ENCODE measurements at places on chromosomes 12 and 14. TPM values are rescaled to one million over a fixed set of nuclear protein-coding genes. Genes with fewer than 3 reads are reported as not detected.

DNA sequence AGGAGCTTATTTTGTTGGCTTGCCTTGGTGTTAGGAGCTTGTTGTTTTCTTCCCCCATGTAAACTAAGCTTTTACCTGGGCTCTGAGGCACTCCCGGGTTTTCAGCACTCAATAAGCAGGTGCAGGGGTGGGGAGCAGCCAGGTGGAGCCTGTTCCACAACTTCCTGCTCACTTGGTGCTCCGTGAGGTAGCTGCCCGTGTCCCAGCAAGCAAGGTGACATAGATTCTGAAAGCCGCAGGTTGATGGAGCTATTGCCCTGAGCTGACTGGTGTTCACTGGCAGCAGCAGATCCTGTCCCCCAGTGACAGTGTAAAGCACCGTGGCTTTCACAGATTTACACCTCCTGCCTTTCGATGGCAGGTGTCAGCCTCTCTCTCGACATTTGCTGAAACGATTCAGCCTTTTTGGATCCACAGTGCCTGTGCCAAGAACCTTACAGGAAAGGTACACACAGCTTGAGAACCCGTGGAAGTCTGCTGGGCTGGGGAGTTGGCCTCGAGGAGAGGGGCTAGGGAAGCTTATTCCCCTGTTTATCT, 295.7 kb upstream of the FKBP4 start:
- H3K27ac ChIP-seq, result no peak overlapping the region
- H3K4me1 ChIP-seq, result no peaks in the 10 kb centered on the region
- H3K4me3 ChIP-seq, result no peak overlapping the region

- H3K4me1 ChIP-seq, result no peaks in the 10 kb centered on the region
- no peaks in the 10 kb centered on the region for H3K36me3 ChIP-seq
- no peaks in the 10 kb centered on the region for H3K27me3 ChIP-seq
- DNase-seq, result no peak
- no peak overlapping the region for H3K4me3 ChIP-seq
Observed at GRCh38 chr14:25929881-25930615, 667.8 kb downstream of the NOVA1 start.

- no peaks in the 10 kb centered on the region for H3K36me3 ChIP-seq
- H3K4me1 ChIP-seq, result no peaks in the 10 kb centered on the region
- H3K27ac ChIP-seq, result no peak overlapping the region
- DNase-seq, result no peak
- H3K27me3 ChIP-seq, result no peaks in the 10 kb centered on the region
Observed at GRCh38 chr12:68239309-68239982, 13.8 kb upstream of the IL26 start.

- H3K27ac ChIP-seq, result no peak overlapping the region
- H3K27me3 ChIP-seq, result no peaks in the 10 kb centered on the region
- no peak for DNase-seq
- no peaks in the 10 kb centered on the region for H3K36me3 ChIP-seq
- no peak overlapping the region for H3K4me3 ChIP-seq
- H3K4me1 ChIP-seq, result peaks cover 12% of the 10 kb centered on the region
Observed at GRCh38 chr12:14416658-14417057, 51.2 kb downstream of the ATF7IP start.

GRCh38 chr12:59499774-59500173, 96.1 kb upstream of the SLC16A7 start:
- no peak for DNase-seq
- H3K27ac ChIP-seq, result no peak overlapping the region
- H3K4me1 ChIP-seq, result no peaks in the 10 kb centered on the region
- H3K36me3 ChIP-seq, result no peaks in the 10 kb centered on the region
- no peaks in the 10 kb centered on the region for H3K27me3 ChIP-seq

GRCh38 chr14:81042438-81042837, 87.0 kb downstream of the TSHR start:
- no peak overlapping the region for H3K4me3 ChIP-seq
- no peaks in the 10 kb centered on the region for H3K27me3 ChIP-seq
- no peak overlapping the region for H3K27ac ChIP-seq
- H3K36me3 ChIP-seq, result no peaks in the 10 kb centered on the region

- no peaks in the 10 kb centered on the region for H3K4me1 ChIP-seq
- no peaks in the 10 kb centered on the region for H3K27me3 ChIP-seq
- H3K36me3 ChIP-seq, result no peaks in the 10 kb centered on the region
- no peak overlapping the region for H3K4me3 ChIP-seq
Observed at GRCh38 chr12:51901121-51901817, 6.0 kb upstream of the ACVRL1 start.

- H3K27ac ChIP-seq, result no peak overlapping the region
- no peak overlapping the region for H3K4me3 ChIP-seq
- no peaks in the 10 kb centered on the region for H3K27me3 ChIP-seq
- DNase-seq, result no peak
- H3K36me3 ChIP-seq, result no peaks in the 10 kb centered on the region
Observed at GRCh38 chr12:14126692-14127091, 145.3 kb upstream of the GRIN2B start.

DNA sequence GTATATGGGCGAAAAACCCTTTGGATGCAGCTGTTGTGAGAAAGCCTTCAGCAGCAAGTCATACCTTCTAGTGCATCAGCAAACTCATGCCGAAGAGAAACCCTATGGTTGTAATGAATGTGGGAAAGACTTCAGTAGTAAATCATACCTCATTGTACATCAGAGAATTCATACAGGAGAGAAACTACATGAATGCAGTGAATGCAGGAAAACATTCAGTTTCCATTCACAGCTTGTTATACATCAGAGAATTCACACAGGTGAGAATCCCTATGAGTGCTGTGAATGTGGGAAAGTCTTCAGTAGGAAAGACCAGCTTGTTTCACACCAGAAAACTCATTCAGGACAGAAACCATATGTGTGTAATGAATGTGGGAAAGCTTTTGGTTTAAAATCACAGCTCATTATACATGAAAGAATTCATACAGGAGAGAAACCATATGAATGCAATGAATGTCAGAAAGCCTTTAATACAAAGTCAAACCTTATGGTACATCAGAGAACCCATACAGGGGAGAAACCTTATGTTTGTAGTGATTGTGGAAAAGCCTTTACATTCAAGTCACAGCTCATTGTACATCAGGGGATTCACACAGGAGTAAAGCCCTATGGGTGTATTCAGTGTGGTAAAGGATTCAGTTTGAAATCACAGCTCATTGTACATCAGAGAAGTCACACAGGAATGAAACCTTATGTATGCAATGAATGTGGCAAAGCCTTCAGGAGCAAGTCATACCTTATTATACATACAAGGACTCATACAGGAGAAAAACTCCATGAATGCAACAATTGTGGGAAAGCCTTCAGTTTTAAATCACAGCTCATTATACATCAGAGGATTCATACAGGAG, 21.4 kb downstream of the ZNF268 start:
- no peaks in the 10 kb centered on the region for H3K27me3 ChIP-seq
- H3K36me3 ChIP-seq, result peaks cover 28% of the 10 kb centered on the region
- H3K4me3 ChIP-seq, result no peak overlapping the region
- H3K27ac ChIP-seq, result no peak overlapping the region
- H3K4me1 ChIP-seq, result no peaks in the 10 kb centered on the region

DNA sequence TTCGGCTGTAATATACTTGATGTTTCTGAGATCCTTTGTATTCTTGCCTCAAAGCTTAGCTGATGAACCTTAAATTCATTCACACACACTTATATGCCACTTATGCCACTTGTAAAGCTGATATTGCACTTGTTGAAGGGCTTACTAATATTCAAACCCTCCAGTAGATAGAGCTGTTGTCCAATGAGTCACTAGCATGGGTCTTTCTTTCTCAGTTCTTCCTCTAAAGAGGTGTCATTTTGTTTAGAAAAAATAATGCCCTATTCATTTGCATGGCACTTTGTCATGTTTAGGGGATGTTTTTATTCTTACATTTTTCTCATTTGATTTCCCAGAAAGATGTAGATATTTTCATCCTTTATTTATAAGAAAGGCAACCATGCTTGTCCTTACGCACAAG, 56.4 kb downstream of the MON2 start:
- H3K4me3 ChIP-seq, result no peak overlapping the region
- peaks cover 19% of the 10 kb centered on the region for H3K4me1 ChIP-seq
- no peaks in the 10 kb centered on the region for H3K36me3 ChIP-seq
- DNase-seq, result no peak
- H3K27ac ChIP-seq, result no peak overlapping the region

DNA sequence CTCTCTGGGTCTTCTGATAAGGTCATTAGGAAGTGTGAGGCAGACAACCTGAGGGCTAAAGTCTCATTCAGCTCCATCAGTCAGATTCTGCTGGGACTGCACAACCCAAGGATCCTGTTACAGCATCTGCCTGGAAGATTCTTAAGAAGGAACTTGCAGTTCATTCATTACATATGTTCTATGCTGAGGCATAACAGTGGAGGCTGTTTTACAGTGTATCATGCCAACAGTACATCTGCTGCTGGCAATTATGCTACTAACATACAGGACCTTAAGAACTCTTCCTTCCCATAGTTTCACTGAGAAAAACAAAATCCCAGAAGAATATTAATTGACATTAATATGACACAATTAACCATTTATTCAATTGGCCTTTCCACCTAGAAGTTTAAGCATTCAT, 968.6 kb downstream of the DIO2 start:
- no peak overlapping the region for H3K4me3 ChIP-seq
- no peaks in the 10 kb centered on the region for H3K4me1 ChIP-seq
- no peaks in the 10 kb centered on the region for H3K27me3 ChIP-seq
- H3K27ac ChIP-seq, result no peak overlapping the region

DNA sequence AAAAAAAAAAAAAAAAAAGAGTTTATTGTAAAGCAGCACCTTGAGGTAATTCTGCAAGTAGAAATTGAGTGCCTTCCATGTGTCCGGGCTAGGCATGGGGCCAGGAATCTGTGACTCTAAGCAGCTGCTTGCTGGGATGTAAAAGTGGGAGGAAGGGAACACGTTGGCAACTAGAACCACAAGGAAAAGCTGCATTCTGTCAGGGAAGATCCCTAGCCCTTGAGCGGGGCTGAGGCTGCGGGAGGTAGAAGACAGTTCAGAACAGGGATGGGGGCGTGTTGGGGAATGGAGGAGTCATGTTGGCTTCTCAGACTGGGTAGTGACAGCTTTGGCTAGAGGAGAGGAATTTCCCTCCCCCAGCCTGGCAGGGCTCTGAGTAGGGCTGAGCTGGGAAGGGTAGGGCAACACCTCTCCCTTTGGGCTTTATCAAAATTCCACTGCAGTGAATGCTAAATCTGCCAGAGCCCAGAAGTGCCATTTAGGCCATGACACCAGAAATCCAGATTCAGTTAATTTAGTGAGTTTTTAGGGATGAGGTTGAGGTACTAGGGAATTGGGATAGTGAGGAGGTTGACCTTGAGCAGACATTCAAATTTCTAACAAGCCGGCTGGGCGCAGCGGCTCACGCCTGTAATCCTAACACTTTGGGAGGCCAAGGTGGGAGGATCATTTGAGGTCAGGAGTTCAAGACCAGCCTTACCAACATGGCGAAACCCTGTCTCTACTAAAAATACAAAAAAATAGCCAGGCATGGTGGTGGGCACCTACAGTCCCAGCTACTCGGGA, 3.4 kb upstream of the TRAFD1 start:
- H3K4me3 ChIP-seq, result no peak overlapping the region
- peak overlapping the region; percentile 63 for H3K27ac ChIP-seq
- H3K4me1 ChIP-seq, result no peaks in the 10 kb centered on the region
- DNase-seq, result peak; percentile 87
- H3K27me3 ChIP-seq, result no peaks in the 10 kb centered on the region

DNA sequence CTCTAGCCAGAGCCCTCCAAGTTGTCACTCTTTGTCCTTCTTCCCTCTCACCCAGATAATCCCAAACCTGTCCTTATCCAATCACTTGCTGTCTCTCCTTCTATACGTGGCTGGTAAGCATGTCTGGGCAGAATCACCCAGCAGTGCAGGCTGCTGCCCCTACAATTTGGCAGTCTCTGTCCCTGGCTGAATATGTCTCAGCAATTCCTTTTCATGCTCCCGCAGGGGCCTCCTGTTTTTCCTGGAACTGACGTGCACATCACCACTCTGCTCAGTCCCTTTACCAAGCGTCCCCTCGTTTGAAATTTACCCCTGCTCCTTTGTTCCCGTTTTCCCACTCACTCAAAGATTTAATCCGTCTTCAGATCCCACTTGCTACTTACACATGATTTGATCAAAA, 80.0 kb downstream of the ST8SIA1 start:
- no peak overlapping the region for H3K27ac ChIP-seq
- DNase-seq, result no peak
- H3K36me3 ChIP-seq, result no peaks in the 10 kb centered on the region

GRCh38 chr12:26704214-26704613, 128.8 kb downstream of the ITPR2 start:
- peak overlapping the region; percentile 45 for H3K27ac ChIP-seq
- no peaks in the 10 kb centered on the region for H3K27me3 ChIP-seq
- DNase-seq, result no peak

- H3K36me3 ChIP-seq, result no peaks in the 10 kb centered on the region
- H3K4me1 ChIP-seq, result peaks cover 11% of the 10 kb centered on the region
- no peak overlapping the region for H3K4me3 ChIP-seq
- no peaks in the 10 kb centered on the region for H3K27me3 ChIP-seq
- no peak for DNase-seq
Observed at GRCh38 chr14:93104961-93105360, 10.8 kb downstream of the ITPK1 start.

- H3K4me1 ChIP-seq, result no peaks in the 10 kb centered on the region
- no peak overlapping the region for H3K27ac ChIP-seq
- no peak for DNase-seq
- no peak overlapping the region for H3K4me3 ChIP-seq
- no peaks in the 10 kb centered on the region for H3K27me3 ChIP-seq
- no peaks in the 10 kb centered on the region for H3K36me3 ChIP-seq
Observed at GRCh38 chr14:75946785-75947184, 35.0 kb downstream of the TGFB3 start.

GRCh38 chr12:93019212-93019927, 90.3 kb upstream of the EEA1 start:
- no peaks in the 10 kb centered on the region for H3K27me3 ChIP-seq
- H3K36me3 ChIP-seq, result no peaks in the 10 kb centered on the region
- peaks cover 29% of the 10 kb centered on the region for H3K4me1 ChIP-seq
- H3K4me3 ChIP-seq, result no peak overlapping the region

DNA sequence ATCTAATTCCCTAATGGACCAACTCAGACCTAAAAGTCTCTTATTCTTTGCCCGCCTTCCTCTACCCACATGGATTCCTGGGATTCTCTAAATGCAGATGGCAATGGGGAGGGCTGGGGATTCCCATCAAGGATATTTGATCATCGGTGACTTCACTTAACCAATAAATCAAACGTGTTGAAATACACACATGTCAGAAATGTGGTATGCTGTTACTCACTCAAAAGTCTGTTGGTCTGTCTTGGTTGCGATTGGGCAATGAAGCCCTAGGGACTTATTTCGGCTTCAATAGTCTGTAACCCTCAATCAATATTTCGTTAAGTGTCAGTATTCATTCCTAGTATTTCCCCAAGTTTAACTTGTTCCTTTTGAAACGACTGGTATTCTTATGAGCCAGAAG, 117.2 kb upstream of the DIO3 start:
- H3K27me3 ChIP-seq, result no peaks in the 10 kb centered on the region
- DNase-seq, result no peak
- no peaks in the 10 kb centered on the region for H3K36me3 ChIP-seq
- H3K4me1 ChIP-seq, result peaks cover 5% of the 10 kb centered on the region
- no peak overlapping the region for H3K27ac ChIP-seq
- H3K4me3 ChIP-seq, result no peak overlapping the region

BIN2 gene
- 1.1 TPM for polyA plus RNA-seq

B4GALNT1 gene
- polyA plus RNA-seq, result 0.61 TPM

CLEC4C gene
- polyA plus RNA-seq, result not detected

ATP6V1D gene
- 24.0 TPM for polyA plus RNA-seq

TPH2 gene
- not detected for polyA plus RNA-seq

GDF3 gene
- polyA plus RNA-seq, result not detected

HNRNPC gene
- polyA plus RNA-seq, result 269 TPM

CDK2 gene
- 5.7 TPM for polyA plus RNA-seq

CMA1 gene
- 0.14 TPM for polyA plus RNA-seq

GZMB gene
- polyA plus RNA-seq, result not detected

KRT78 gene
- polyA plus RNA-seq, result 1.1 TPM

DPPA3 gene
- not detected for polyA plus RNA-seq

P2RX2 gene
- 6.1 TPM for polyA plus RNA-seq

Data from pancreas (tissue), 10 donors.